ENCODE measurements at places on chromosomes 3 and 15. TPM values are rescaled to one million over a fixed set of nuclear protein-coding genes. Genes with fewer than 3 reads are reported as not detected.
A peak's percentile ranks its signal among the peaks of the same experiment; 100 is the strongest.

Gene ISL2
- total RNA-seq = 0.30 TPM

Gene OXNAD1
- total RNA-seq = 16.5 TPM

GRCh38 chr15:47364230-47365141 lies 352.8 kb upstream of the SEMA6D start:
- DNase-seq = peak; percentile 2

GRCh38 chr3:146491303-146491702 lies 21.9 kb upstream of the PLSCR2 start:
- DNase-seq = no peak

- DNase-seq = peak; percentile 86
Measured at GRCh38 chr3:78889348-78889747, 878.5 kb downstream of the ROBO1 start.

GRCh38 chr3:16358336-16358735 lies 93.3 kb downstream of the OXNAD1 start:
- no peak for DNase-seq

DNA sequence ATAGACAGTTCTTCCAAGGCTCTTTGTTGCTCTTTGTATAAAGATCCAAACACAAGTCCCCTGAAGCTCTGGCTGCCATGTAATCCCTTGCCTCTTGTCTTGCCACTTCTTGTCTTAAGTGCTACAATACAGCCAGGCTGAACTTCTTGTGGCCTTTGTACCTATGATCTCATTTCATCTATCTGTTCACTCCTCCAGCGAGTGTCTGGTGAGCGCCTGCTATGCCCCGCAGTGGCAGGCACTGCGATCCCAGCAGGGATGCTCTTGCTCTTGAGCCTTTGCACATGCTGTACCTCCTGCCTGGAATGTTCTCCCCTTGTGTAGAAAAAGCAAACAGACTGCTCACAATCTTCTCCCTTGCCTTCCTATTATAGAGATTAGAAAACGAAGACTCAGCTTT lies 81.9 kb upstream of the ADPGK start:
- DNase-seq = no peak

GRCh38 chr15:51315726-51316125 lies 22.7 kb downstream of the CYP19A1 start:
- no peak for DNase-seq

Gene RLBP1
- total RNA-seq = not detected

DNA sequence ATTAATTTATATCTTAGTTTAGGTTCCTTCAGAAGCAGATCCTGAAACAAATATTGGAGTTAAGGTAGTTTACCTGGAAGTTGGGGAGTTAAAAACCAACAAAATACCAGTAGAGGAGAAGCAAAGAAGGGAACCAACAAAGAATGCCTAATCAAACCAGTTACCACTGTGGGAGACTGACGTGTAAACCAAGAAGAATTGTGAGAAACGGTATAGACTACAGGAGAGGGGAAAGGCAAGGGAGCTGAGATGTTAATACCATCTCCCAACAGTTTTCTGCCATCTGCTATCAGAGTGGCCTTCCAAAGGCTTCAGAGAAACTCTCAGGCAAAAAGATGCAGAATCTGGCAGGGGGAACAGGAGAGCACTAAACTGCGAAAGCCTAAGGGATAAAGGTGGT lies 53.5 kb downstream of the BFSP2 start:
- no peak for DNase-seq

DNA sequence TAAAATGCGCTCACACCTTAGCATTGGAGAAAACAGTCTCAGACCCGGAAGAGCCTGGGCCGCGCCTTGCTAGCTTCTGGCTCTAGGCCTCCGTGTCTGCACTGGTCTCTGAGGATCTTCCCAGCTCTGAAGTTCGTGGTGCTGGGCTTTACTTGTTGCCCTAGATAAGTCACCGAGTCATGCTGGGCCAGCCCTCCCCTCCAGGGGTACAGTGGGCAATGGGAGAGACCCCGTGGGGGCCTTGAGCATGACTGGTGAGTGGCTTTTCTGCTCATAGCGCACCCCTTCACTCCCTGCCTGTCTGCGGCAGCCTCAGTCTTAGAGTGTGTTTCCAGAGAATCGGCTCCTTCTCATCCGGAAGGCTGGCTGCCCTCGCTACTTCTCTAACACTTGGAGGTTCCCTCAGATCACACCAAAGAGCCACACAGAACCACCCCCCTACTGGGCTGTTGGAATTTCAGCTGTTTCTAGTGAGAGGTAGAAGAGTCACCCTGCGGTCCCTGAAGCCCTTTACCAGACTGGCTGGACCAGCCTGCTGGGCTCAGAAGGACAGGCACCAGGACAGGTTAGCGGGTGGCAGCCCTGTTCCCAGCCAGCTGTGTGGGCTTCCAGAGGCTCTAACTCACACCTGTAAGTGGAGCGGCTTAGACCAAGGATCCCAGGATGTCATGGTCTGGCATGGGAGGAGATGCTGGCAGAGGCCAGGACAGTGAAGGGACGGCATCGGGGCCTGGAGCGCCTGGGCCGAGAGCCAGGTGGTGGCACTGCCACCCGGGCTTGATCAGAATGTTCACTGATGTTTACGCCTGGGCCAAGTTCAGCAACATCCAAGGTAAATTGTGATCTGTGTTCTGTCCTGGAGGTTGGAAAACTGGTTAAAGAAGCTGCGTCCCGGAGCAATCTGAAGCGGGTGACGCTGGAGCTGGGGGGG lies 17.9 kb downstream of the ALDH1A3 start:
- no peak for DNase-seq

Gene PTH1R
- 18.9 TPM for total RNA-seq

Gene TUSC2
- total RNA-seq = 5.8 TPM

DNA sequence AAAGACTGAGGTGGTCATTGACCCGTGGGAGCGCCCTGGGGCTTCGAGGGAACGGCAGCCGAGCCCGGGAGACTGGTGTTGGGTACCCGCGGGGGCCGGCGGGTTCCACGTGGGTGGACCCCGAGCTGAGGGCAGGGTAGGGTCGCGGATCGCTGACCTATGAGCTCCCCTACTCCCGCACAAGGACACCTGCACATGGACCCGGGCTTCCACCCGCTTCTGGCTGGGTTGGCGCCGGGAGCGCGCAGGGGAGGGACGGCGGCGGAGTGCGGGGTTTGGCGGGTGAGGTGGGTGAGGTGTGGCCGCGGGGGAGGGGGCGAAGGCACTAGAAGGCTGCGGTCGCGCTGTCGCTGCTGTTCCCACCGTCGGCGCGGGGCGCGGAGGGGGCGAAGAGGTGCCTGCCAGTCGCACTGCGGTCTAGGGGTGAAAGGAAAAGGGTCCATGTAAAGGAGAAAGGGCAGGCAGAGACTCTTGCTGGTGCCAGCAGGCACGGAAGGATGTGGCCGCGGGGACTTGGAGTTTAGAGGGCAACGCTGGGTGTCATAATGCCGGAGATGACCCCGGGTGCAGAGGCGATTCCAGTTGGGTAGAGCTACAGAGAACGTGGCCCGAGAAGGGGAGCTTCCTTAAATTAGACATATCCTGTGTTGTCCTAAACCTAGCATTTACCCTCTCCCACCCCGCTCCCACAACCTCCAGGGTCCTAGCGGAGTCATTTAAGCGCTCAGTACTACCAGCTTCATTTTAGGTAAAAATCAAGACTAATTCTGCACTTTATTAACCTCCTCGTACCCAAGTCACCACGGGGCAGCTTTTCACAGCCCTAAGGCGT lies 245.9 kb upstream of the TOPAZ1 start:
- DNase-seq = no peak

GRCh38 chr3:29236146-29236840 lies 44.6 kb upstream of the RBMS3 start:
- no peak for DNase-seq

Gene SST
- total RNA-seq = 0.89 TPM

Gene CCR1
- total RNA-seq = 3.2 TPM

DNA sequence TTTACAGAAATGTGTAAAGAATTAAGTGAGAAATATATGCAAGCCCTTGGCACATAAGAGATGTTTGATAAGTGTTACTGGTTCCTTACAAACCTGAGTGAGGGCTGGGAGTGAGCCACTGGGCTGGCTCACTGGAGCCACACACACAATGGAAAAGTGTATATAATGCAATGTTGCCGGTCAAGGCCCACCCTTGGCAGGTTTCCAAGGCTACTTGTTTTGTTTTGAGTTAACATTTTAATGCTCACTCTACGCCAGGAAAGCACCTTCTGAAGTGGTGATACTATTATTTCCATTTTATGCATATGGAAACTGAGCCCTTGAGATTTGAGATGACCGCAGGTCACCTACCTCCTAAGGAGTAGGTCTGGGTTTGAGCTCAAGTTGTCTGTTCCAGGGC lies 71.8 kb upstream of the FHIT start:
- DNase-seq = no peak

DNA sequence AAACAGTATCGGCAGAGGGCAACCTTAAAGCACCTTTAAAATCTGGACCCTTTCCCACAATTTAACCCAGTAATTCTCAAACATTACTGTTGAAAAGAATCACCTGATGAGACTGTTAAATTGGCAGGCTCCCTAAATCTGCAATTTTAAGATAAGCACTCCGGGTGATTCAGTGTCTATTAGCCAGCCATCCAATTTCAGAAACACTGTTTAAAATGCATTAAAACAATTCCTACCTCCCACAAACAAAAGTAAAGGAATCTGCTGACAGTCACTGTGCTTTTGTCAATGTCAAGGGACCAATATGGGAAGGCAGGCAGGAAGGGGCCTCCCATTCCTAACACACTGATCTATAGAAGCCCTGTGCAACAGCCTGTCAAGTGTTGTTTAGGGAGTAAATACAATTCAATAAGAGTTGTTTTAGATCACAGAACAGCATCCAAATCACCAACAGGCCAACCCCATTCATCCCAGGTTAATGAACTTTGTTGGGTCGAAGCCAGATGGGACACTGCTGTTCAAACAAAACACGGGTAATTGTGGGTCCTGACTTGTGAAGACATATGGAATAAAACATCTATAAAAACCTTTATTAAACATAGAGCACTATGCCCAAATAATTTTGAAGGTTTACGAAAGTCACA lies 21.4 kb downstream of the SIAH2 start:
- no peak for DNase-seq

- DNase-seq = no peak
Measured at GRCh38 chr15:87349181-87349580, 907.4 kb downstream of the NTRK3 start.

Gene AGTR1
- 39.6 TPM for total RNA-seq

DNA sequence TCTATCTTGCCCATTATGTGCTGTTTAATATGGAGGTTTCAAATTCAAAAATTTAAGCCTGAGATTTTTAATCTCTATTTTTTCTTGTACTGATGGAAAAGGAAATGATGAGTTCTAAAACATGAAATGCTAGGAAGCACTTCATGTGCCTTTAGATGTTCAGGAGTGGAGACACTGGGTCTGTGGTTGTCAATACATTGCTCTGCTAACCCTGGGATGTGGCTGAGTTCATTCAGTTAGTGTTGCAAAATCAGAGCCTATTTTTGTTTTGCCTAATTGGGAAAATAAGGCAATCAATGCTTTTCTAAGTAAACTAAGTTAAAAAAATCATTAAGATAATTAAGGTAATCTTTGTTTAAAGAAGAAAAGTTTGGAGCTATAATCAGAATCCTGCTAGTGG lies 83.1 kb downstream of the DIPK2A start:
- no peak for DNase-seq

- DNase-seq = no peak
Measured at GRCh38 chr3:124329723-124330122, 337.8 kb upstream of the ROPN1 start.

GRCh38 chr3:38500688-38501417 lies 4.7 kb downstream of the EXOG start:
- DNase-seq = no peak

- no peak for DNase-seq
Measured at GRCh38 chr3:11558918-11559815, 84.5 kb downstream of the VGLL4 start.

DNA sequence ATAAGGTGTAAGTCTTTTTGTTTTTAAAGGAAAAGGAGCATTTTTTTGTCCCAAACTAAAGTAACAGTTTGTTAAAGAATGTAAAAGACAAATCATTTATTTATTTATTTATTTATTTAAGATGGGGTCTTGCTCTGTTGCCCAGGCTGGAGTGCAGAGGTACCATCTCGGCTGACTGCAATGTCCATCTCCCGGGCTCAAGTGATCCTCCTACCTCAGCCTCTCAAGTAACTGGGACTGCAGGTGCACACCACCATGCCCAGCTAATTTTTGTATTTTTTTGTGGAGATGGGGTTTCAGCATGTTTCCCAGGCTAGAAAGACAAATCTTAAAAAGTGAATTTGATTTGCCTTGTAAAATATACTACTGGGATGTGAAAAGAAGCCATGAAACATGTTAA lies 86.3 kb upstream of the PLXND1 start:
- no peak for DNase-seq

DNA sequence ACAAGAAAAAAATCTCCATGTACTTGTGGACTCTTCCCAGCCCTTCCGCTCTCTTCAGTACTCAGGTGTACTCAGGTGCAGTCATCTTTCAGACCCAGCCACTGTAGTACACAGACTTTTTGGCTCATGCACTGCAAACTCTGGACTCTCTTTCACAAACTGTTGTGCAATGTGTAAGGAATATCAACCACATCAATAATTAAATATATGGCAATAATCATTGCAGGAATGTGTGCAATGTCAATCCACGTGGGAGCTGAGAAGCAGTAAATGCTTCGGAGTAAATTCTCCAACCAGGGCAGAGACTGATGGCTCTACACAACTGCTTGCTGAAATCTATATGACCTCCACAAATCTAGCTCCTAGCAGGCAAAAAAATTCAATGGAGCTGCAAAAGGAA lies 287.3 kb upstream of the COL8A1 start:
- DNase-seq = peak; percentile 22

GRCh38 chr3:25906132-25906906 lies 116.4 kb downstream of the OXSM start:
- no peak for DNase-seq

DNA sequence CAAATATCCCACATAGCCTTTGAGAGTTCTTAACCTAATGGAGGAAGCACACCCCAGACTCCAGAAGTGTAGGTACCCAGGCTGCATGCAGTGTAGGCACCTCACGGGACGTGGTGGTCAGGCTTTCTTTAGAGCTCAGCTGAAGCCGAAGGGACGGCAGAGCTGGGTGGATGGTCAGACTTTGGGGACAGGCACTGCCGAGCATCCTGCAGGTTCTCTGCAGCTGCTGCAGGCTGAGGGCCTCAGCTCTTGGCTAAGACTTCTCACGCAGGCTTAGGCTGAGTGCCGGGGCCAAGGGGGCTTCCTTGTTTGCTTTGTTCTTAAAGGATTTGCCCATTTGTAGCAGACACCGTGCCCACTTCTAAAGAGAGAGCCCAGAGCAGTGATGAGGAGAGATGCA lies 177.0 kb downstream of the RAB11A start:
- DNase-seq = no peak

Gene EXD1
- total RNA-seq = not detected

All from skin of body (tissue), 3 donors.